Activated effector memory CD4-positive, alpha-beta T cell treated with Interleukin-2 at 50 U/mL for 16 hours (primary cell): ENCODE measurements at places on chromosomes 13 and 19.
A peak's percentile ranks its signal among the peaks of the same experiment; 100 is the strongest.

GRCh38 chr19:48192750-48193149 lies 22.3 kb downstream of the ZSWIM9 start:
- no peak for DNase-seq

DNA sequence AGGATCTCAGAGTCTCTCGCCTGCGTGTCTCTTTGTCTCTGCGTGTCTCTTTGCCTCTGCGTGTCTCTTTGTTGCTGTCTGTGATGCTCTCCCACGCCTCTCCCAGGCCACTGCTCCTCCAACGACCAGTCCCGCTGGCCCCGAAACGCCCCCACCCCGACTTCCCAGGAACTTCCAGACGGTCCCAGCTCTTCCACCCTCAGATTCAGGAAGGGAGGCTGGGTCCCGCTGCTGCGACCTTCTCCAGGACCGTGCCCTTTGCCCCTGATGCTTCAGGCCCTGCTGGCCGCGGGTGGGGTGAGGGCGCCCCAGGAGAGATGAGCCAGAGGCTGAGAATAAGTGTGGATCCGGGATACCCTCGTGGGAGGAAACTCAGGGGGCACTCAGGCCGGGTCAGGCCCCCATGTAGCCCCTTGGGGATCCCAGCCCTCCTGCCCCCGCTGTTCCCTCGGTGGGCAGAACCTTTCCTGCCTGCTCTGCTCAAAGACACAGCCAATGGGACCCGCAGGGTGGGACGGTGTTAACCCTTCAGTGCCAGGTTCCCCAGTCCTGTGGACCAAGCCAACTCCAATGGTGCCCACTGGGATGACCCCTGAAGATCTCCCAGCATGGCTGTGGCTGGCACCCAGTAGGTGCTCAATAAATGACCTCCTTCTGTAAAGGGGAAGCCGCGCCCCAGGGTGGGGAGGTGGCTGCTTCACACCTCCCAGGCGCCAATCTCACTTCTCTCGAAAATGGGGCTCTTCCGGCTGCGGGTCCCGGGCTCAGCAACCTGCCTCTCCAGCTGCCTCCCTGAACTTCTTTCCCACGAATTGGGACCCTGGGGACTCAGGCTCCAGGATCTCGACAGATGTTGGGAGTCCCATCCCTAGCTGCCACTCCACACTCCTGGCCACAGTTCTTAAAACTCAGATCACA lies 1.5 kb upstream of the S1PR5 start:
- DNase-seq = no peak

GRCh38 chr19:51398096-51398704 lies 7.8 kb upstream of the C19orf84 start:
- no peak for DNase-seq

DNA sequence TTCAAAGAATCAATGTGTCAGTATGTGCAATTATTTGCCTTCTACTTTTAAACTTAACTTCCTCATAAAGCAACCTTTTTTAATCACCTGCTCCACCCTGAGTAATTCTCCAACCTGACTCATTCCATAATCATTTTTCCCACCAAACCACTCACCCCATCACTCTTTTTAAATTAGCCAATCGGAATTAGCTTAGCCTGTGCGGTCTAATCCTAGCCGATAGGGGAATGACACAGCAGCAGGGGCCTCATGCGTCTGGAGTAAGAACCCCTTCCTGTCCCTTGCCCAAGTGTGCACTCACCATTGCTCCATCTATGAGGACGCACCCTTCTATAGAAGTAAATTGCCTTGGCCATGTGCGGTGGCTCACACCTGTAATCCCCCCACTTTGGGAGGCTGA lies 27.4 kb upstream of the ZNF83 start:
- no peak for DNase-seq

- no peak for DNase-seq
Measured at GRCh38 chr13:66273011-66273410, 957.1 kb downstream of the PCDH9 start.

- DNase-seq = no peak
Measured at GRCh38 chr13:50942630-50943311, 33.2 kb downstream of the RNASEH2B start.

- DNase-seq = no peak
Measured at GRCh38 chr13:50448535-50448998, 394.9 kb downstream of the DLEU7 start.

DNA sequence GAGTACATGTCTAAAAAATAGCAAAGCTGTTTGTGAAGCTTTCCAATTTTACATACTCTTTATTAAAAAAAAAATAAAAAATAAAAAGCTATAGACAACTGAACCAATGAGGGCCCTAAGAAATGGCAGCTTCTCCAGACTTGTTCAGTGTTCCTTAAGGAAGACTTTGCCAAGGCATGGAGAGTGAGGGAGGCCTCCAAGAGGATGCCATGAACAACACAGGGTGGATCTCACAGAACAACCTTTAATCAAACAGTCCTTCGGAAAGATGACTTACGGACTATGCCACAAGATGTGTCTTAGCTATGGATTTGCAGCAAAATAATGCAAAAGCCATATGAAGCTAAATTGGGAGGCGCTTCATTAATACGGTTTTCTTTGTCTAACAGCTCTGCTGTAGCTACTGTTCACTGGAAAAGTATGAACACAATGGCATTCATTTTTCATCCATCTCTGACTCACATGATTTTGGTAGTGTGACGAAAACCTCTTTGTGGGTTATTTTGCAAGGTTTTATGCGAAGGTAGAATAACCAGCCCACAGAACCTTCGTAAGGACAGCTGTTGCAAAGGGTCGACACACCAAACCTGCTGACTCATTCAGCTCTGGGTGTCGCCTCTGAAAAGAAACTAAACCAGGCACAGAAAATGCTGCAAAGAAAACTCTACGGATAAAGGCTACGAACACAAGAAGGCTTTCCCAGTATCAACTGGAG lies 27.7 kb downstream of the EFNB2 start:
- no peak for DNase-seq

DNA sequence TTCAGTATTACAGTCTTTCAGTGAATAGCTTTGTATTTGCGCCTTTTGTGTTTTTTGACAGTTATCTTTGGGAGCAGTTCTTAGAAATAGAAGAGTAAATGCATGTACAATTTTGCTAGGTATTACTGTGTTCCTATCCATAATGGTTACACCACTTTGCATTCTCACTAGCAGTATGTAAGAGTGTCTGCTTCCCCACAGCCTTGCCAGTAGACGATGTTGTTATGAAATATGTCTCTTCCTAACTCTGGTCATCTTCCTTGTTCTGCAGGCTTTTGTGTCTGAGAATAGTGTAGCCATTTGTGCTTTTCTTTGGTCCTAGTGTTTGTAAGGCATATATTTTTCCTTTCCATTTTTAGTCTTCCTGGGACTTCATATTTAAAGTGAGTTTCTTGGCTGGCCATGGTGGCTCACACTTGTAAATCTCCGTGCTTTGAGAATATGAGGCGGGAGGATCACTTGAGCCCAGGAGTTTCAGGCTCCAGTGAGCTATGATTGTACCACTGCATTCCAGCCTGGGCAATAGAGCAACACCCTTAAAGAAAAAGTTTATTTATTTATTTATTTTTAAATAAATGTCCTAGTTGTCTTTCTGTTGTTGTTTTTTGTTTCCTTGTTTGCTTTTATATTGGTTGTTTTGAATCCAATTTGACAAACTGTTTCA lies 140.3 kb downstream of the PDS5B start:
- DNase-seq = no peak

DNA sequence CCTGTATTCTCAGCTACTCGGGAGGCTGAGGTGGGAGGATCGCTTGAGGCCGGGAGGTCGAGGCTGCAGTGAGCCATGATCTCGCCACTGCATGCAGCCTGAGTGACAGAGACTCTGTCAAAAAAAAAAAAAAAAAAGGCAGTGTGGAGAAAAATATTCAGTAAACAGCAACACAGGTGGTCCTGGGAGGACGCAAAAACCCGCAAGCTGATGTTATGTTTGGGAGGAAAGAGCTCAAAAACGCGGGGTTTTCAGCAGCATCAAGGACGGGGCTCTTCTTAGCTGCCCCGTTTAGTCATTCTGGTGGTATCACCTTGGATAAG lies 599 bp upstream of the ZNF784 start:
- no peak for DNase-seq

GRCh38 chr19:5292453-5292821 lies 48.2 kb downstream of the PTPRS start:
- DNase-seq = no peak

DNA sequence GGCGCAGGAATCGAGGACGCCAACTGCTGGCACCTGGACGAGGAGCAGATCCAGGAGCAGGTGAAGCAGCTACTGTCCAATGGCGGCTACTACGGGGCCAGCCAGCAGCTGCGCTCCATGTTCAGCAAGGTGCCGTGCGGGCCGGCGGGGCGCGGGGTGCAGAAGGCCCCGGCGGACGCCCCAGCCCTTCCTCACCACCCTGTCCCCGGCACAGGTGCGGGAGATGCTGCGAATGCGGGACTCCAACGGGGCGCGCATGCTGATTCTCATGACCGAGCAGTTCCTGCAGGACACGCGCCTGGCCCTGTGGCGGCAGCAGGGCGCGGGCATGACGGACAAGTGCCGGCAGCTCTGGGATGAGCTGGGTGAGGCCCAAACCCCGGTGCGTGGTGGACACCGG lies 13.6 kb downstream of the ZSWIM4 start:
- DNase-seq = no peak

DNA sequence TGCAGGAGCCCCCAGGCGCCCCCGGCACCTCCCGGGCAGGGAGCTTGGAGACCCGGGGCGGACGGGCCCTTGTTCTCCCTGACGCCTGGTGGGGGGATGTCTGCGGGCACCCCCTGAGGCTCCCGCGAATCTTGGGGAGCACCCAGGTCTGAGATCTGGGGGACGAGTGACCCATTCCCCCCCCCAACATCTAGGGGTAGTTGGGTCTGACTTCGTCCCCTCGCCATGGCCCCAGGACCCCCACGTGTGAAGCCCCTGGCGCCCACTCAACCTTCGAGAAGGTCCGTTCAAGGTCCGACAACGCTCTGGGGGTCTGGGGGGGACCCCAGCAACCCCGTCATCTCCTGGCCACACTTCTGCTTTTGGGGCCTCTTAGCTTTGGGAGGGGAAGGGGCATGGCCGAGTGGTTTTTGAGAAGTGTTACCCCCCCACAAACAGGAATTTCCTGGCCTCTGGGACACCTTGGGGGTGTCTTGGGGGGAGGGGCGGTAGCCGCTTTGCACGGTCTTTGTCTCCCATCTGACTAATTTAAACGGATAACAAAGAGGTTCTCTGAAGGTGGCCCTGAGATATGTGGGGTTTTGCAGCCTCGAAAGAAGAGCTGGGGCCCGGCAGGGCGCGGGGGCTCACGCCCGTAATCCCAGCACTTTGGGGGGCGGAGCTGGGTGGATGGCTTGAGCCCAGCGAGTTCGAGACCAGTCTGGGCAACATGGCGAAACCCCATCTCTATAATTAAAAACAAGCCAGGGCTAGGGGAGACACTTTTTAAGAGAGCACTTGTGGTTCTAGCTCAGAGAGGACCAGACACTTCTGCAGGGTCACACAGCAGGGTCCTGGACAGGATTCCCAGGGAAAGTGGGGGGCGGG lies 608 bp downstream of the CNN2 start:
- peak; percentile 27 for DNase-seq

DNA sequence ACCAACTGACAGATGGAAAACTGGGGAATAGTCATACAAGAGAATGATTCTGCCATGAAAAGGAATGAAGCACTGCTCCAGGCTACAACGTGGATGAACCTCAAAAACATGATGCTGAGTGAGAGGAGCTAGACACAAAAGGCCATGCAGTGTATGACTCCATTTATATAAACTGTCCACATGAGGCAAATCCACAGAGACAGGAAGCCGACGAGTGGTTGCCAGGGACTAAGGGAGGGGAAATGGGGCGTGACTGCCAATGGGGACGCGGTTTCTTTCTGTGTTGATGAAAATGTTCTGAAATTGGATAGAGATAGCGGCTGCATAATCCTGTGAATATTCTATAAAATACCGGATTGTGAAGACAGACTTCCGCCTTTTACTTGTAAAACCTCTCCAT lies 10.2 kb downstream of the SMIM7 start:
- DNase-seq = no peak

DNA sequence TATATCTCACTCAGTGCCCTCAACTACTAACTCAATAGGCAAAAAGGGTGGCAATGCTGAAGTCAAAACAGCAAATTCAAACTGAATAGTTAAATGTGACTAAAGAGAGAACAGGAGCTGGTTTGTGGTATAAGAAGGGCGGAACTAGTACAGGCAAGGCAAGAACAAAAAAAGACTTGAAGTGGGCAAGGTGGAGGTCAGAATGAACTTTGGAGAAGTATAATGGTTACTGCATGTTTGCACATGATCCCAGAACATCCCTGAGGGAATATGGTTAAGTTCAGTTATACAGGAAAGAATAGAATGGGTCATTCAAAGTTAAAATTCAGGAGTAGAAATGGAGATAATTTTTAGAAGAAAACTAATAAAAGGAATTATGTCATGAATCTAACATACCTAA lies 85.5 kb downstream of the DIAPH3 start:
- DNase-seq = no peak

DNA sequence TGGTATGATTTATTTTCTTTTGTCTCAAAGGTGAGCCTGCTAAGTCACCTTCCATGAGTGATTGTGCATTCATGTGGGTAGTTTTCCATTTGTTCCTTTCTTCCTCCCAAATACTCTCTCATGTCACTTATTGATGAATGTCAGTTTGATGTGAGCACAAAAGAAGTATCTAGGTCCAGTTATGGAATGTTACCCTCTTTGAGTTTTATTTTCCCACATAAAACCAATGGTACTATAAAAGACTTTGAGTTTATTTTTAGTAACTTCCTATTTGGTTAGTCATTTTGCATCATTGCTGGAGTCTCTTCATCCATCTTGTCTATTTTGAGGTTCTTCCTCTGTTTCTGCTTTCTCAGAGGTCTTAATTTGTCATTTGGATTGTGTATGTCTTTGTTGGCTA lies 321.3 kb downstream of the GPC6 start:
- DNase-seq = no peak

- DNase-seq = no peak
Measured at GRCh38 chr13:114118086-114118485, 14.3 kb downstream of the RASA3 start.

- peak; percentile 55 for DNase-seq
Measured at GRCh38 chr13:99658261-99658991, 157.2 kb downstream of the TM9SF2 start.

GRCh38 chr19:45244133-45244794 lies 943 bp downstream of the EXOC3L2 start:
- DNase-seq = no peak

- no peak for DNase-seq
Measured at GRCh38 chr13:112331675-112332074, 44.5 kb upstream of the SPACA7 start.

GRCh38 chr13:111304041-111304544 lies 16.3 kb upstream of the TEX29 start:
- DNase-seq = no peak

DNA sequence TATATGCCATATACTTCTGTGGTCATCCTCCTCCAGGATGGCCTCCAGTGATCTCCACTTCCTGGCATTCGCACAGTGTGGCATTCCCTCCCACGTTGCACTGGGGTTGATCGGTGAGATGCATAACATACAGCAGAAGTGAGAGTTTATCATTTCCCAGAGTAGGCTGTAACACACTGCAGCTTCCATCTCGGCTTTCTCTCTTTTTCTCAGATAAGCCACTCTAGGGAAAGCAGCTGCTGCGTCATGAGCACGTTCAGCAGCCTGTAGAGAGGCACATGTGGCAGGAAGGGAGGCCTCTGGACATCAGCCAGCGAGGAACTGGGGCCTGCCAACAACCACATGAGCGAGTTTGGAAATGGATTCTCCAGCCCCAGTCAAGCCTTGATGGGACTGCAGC lies 807.1 kb downstream of the DIAPH3 start:
- DNase-seq = no peak
